ENCODE measurements at places on chromosomes 7 and 10.

GRCh38 chr7:4612939-4613841 is 68.9 kb upstream of the FOXK1 start:
- DNase-seq: no peak

DNA sequence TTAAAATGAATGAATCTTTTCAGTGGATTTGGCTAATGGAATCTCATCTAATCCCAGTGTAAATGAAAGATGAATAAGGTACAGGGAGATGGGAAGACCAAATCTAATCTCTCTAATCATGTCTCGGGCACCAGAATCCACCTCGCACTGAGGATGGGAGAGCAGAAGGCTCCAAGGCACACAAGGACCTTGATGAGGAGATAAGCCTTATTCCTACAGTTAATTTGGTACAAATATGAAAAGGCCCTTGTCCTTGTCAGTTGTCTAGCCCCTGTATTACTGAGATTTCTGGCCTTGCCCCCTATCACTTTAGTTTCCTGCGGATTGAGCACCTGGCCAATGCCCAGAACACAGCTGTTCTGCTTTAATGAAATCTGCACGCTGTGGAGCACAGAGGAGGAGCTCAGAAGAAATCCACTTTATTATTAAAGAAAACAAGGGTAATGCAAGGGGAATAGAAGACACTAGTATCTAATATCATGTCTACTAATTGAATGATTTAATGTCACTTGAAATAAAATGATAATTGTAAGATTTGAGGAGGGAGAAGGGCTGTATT is 321.4 kb upstream of the HGF start:
- no peak for DNase-seq

GRCh38 chr7:131225619-131226513 is 101.8 kb upstream of the MKLN1 start:
- DNase-seq: no peak

DNA sequence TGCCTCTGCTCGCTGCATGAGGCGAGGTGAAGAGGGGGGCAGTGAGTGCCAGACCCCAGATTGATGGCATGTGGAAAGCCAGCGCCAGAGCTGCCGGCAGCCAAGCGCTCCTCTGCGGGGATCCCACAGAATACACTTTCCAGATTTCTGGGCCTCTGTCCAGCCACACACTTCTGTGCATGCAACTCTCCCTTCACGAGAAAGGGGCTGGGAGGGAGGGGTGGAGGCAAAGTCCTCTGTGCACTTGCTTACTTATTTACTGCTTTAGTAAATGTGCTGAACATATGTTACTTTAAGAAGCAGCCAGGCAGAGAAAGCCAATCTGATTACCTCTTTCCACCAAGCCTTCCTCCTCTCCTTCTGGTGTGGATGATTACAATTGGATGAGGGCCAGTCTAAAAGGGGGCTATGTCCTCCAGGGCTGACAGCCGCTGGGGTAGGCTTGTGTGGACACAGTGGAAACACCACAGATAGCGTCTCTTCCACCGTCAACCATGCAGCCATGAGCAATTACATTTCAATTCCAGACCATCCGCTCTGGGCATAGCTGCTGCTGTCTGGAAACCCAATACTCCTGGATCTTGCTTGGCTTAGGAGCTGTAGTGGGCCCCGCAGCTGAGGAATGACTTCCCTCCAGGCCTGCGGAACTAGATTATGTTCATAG is 322.8 kb upstream of the ANKRD30A start:
- no peak for DNase-seq

DNA sequence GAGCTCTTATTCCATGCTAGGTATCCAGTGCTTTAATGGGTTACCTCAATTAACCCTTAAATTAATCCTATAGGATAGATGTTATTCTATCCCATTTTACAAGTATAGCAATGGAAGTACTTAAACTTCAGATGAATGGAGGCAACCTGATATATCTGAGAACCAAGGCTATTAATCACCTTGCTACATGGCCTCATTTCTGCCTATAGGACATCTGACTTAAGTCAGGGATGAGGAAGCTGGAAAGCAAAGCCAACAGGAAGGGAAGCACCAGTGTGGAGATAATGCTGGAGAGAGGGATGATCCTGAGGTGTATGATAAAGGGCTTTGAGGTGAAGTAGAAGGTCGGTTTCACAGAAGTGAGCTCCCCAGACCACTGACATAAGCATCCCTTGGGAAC is 132.3 kb downstream of the CHN2 start:
- no peak for DNase-seq

DNA sequence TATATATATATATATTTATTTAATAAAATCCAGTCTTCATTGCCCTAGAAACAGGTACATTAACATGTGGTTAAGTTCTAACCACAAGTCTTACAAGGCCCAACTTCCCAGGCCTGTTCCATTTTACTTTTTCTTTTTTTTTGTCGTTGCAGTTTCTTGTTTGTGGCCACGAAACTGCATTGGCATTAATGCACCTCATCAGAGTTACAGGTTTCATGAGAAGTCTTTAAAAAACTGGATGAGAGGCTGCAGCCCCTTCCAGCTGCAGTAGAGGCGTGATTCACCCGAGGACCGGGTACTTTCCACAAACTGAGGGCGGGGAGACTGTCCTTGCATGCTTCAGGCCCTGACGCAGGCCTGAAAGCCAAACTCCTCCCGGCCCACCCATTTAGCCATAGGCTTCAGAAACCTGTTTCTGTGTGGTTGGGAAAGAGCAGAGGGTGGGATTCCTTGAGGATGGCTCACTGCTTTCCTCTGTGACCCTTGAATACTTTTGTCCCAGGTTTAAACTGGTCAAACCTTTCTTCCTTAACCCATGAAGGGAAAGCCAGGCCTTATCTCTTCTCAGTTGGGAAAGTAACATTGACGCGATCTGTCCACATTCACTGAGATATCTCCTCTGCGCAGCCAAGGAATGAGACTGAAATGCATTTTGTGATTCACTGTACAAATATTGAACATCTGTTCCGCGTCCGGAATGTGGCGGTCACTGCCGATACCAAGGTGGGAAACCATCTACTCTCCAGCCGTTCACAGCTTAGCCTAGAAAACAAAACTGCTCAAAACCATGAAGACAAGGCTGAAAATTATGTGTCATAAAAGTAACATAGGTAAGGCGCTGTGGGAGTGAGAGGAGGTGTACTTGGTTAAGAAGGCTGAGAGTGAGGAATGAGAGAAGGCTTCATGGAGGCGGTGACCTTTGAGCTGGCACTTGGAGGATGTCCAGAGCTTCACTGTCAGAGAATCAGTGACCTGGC is 311.7 kb downstream of the GATA3 start:
- no peak for DNase-seq

GRCh38 chr7:151819866-151820265 is 57.0 kb downstream of the PRKAG2 start:
- DNase-seq: no peak

GRCh38 chr10:86217371-86218080 is 149.1 kb downstream of the GRID1 start:
- DNase-seq: no peak

DNA sequence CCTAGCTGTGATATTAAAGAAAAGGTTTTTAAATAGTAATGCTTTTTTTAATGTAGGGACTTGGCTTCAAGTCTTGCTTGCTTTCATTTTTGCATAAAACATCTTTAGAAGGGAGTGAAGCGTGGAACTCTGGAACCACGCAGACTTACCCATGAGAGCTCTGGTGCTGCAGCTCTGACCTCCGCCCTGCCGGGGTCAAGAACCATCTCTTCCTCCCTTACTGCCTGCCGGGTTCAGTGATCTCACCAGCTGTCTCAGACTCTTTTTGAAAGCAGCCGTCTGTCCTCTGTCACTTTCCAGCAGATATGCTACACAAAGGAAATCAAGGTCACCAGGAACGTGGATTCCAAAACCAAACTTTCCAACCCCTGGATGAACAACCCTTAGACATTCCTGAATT is 353.8 kb downstream of the GPR37 start:
- DNase-seq: no peak

DNA sequence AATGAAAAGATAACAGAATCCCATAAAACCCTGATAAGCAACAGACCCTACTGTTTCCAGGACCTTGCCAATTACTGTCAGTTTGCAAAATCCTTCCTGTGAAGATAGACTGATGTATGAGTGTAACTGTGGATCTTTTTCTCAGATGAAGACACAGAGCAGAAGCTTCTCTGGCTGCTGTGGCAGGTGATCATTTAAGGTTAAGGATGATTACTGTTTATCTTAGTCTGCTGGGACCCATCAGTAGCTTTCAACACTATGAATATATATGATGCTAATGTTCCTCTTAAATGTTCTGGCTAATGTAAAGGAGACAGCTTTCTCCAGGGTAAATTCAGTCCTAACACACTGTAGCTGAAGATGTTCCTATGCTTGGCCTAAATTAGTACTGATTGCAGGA is 56.0 kb upstream of the CTTNBP2 start:
- DNase-seq: no peak

DNA sequence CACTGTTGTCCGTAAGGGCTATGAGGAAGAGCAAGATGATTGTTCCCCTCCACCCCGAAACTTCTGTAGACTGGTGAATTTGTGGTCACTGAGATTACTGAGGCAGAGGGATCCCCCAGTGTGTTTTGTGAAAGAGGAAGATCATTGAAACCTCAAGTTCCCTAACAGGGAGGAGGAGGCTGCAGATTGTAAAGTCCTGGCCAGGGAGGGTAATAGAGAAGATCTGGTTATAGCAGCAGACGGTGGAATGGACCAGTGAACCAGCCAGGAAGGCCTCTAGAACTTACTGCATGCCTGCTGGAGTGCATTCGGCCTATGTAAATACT is 31.1 kb downstream of the LMTK2 start:
- DNase-seq: no peak

- DNase-seq: no peak
These were observed 1.9 kb upstream of the ARL4A start for GRCh38 chr7:12685550-12685949.

GRCh38 chr7:44678471-44679179 is 70.0 kb upstream of the ZMIZ2 start:
- DNase-seq: no peak

DNA sequence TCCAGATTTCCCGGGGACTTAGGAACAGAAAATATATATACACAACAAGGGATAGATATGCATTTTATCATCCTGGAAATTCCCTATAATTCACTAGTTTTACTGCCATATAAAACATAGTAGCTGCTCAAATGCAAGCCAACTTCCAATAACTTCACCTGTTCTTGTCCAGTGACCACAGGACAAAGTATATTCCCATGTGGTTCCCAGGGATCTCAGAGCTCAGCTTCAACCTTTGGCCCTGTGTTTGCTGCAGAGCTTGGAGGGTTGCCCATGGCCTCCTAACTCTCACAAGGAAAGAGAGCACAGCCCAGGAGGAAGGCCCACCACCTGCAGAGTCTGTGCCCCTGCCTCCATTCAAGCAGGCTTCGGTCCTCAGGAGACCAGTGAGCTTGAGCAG is 4.5 kb upstream of the DRGX start:
- DNase-seq: no peak

GRCh38 chr10:94260455-94260854 is 102.3 kb downstream of the NOC3L start:
- no peak for DNase-seq

GRCh38 chr10:110361800-110362456 is 57.2 kb upstream of the SMNDC1 start:
- no peak for DNase-seq

GRCh38 chr10:33234831-33235237 is 99.6 kb downstream of the NRP1 start:
- peak; percentile 37 for DNase-seq

GRCh38 chr10:111138544-111138943 is 61.7 kb downstream of the ADRA2A start:
- DNase-seq: no peak

DNA sequence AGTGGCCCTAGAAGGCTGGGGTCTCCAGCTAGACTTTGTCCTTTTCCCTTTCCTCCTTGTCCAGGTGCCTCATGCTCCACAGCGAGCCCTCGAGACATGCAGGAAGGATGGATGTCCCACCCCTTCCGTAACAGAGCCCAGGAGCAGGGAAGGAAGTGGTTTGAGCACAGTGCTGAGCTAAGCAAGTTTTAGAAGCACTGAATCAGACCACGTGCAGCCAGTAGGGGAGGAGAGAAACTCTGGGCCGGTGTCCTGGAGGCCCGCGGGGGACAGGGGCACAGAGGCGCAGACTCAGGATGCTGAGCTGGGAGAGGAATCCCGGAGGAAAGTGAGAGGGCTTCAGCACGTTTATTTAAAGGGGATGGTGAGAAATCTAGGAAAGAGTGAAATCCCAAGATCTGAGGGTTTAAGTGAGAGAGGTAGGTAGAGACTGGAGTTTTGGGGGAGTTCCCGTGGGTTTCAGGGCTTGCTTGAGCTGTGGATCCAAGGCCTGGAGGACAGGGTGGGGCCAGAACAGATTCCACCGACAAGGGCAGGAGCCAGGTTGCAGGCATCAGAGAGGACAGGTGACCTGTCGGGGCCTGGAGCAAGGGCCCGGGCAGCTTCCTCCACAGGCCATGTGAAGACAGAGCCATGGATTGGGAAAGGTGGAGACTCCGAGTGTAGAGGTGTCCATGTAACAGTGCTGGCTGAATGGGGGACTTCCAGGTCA is 4.4 kb upstream of the IRF5 start:
- no peak for DNase-seq

DNA sequence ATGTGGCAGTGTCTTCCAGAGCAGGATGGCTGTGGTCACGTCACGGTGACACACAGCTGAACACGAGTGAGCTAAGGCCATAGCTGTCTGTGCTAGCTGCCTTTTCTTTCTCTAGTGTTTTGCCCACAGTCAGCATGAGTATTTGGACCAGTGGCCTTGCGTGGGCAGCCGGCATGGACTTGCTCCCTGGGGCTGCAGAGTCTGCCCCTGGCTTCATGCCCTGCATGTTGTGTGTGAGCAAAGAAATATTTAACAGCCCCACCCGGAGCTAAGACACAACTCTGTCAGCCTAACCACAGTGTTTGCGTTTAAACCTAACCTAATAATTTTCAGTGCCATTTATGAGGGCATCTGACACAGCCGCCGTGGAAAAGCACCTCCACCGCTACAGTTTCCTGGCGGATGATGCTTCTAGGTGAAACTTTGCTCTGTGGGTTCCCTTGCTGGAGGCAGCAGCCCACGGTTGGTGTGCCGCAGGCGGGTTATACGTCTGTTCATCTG is 14.6 kb downstream of the CHST12 start:
- DNase-seq: no peak

- no peak for DNase-seq
These were observed 30.3 kb upstream of the CALU start for GRCh38 chr7:128708824-128709223.

GRCh38 chr10:99438890-99439289 is 8.5 kb upstream of the GOT1 start:
- DNase-seq: no peak

DNA sequence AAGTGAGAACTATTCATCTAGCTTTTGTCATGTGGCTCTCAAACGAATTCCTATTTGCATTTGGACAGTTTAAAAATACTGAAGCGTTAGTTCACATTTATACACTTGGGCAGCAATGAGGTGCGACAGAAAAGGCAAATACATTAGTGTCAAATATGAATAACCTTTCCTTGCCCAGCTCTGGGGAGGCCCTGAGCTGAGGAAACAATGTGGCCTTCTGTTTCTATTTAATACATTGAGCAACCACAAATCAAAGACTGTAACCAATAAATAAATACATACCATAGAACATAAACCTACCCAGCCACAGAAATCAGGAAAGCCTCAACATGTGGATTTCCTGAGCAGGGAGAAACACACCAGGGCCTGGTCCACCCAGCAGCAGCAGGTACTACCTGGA is 585.2 kb downstream of the PARD3 start:
- DNase-seq: peak; percentile 14
